ENCODE measurements at places on chromosomes 2 and 18. TPM values are rescaled to one million over a fixed set of nuclear protein-coding genes. Genes with fewer than 3 reads are reported as not detected.

DNA sequence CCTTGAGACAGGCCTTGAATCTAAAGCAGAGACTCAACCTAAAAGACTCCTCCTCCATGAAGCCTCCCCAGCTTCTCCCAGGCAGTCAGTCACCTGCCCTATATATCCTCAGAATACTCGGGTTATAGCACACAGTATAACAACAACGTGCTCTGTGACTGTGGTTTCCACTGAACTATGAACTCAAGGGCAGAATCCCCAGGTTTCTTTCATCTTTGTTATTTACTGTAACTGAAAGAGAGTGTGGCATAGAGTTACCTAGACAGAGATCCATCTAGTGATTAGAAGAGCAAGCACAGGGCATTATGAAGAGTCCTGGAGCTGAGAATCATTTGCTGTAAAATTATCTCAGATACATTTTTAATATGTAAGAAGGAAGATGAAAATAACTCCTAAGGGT is 281.6 kb upstream of the ZNF521 start:
- no peak for DNase-seq

TUBA3D gene
- total RNA-seq: not detected

- DNase-seq: no peak
Observed at GRCh38 chr2:112081262-112081661, 26.2 kb downstream of the TMEM87B start.

NCKAP5 gene
- not detected for total RNA-seq

GRCh38 chr2:238286987-238287736 is 1.2 kb downstream of the PER2 start:
- DNase-seq: no peak

- no peak for DNase-seq
Observed at GRCh38 chr2:60678551-60678950, 77.5 kb upstream of the PAPOLG start.

PGAP1 gene
- total RNA-seq: 56.9 TPM

DNA sequence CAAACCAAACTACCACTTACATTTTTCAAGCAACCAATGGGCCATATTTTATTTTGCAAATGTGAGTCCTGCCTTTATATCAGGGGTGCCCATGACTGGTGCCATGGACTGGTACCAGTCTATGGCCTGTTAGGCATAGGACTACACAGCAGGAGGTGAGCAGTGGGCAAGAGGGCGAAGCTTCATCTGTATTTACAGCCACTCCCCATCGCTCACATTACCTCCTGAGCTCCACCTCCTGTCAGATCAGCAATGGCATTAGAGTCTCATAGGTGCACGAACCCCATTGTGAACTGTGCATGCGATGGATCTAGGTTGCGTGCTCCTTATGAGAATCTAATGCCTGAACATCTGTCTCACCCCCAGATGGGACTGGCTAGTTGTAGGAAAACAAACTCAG is 53.6 kb downstream of the CCDC68 start:
- no peak for DNase-seq

DNA sequence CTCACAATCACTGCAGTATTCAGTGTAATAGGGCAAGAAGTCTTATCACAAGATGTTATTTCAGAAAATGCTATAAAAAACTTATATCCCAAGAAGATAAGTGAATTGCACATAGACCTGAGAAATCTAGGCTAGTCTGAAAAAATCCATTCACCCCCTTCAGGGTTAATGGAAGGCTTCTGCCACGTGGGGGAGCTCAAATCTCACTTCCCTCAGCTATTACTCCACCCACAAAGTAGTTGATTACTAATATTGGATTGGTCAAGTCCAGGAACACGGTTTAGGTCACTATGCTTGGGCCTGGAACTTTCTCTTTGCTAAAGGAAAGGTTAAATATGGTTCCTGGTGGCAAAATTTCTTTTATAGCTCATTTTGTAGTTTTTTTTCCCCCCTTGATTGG is 51.2 kb upstream of the ADAM23 start:
- peak; percentile 12 for DNase-seq

GRCh38 chr2:183229386-183229785 is 105.1 kb downstream of the NUP35 start:
- DNase-seq: no peak

MTCL1 gene
- total RNA-seq: 13.6 TPM

DNA sequence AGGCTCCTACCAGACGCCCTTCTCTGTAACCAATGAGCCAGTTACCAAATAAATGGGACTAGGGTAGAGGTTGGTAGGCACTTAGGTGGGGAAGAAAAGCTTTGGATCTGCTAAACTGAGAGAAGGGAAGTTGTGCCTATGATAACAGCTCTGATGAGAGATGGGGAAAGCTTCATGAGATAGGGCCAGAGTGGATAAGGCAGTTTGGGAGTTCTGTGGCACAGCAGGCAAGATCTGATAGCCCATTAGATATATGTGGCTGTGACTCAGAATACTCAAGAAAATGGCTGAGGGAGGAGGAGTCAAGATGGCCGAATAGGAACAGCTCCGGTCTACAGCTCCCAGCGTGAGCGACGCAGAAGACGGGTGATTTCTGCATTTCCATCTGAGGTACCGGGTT is 99.8 kb downstream of the PDE11A start:
- no peak for DNase-seq

GRCh38 chr2:166882851-166883250 is 5.4 kb upstream of the XIRP2 start:
- no peak for DNase-seq

FMNL2 gene
- total RNA-seq: 57.9 TPM
